ENCODE measurements at places on chromosomes 6 and 20.

DNA sequence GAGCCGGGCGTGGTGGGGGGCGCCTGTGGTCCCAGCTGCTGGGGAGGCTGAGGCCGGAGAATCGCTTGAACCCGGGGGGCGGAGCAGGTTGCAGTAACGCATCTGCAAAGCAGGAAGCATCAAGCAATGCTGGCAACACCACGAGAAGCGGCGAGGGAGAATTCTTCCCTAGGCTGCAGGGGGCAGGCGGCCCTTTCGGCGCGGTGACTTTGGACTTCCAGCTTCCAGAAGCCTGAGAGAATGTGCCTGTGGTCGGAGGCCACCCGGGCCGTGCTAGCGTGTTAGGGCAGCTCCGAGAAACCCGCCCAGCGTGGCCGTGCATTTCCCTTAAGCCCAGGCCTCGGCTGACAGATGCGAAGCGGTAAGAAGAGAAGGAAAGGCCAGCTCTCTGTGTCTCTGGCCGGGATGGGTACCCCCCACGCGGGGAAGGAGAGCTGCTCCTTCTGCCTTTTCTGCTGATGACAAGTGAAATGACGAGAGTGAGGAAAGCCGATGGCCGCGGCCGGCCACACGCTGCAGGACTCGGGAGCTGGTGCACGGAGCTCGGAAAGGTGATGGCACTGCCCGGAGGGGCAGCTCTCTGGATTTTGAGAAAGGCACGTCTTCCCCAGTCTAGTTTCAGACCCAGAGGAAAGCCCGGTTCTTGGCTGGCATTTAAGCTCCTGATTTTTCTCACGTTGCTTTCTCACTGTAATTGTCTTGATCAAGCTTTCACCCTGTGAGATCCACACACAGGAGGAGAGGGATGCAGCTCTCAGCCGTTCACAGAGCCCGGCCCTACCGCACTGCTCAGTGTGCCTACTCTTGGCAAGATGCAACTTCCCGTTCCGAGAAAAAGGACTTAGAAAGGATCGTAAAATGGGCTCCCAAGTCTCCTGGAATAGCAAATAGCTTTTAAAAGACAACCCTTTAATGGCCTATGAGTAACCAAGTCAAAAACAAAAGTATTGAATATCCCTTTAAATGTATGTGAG is 68.3 kb upstream of the EXOC2 start:
- DNase-seq = no peak

DNA sequence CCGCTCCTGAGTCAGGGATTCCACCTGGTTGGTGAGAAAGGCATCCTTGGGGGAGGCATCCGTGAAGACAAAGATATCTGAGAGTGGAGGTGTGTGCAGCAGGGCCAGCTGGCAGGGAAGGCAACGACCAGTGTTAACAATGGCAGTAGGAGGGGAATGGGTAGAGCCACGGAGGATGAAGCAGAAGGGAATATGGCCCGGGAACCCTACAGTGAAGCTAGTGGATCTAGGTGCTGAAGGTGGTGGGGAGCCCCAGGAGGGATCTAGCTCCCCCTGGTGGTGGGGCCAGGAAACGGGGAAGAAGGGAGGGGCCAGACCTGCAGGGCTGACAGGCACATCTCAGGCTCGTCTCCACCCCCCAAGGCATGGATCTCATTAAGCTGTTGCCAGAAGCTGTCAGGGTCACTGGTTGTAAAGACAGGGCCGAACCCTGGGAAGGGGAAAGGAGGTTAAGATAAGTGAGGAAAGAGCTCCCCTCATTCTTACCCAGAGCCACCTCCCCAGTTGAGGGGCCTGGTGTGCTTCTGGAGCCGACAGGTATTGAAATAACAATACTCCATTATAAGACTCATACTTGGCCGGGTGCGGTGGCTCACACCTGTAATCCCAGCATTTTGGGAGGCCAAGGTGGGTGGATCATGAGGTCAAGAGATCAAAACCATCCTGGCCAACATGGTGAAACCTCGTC is 7.3 kb downstream of the VWA7 start:
- no peak for DNase-seq

DNA sequence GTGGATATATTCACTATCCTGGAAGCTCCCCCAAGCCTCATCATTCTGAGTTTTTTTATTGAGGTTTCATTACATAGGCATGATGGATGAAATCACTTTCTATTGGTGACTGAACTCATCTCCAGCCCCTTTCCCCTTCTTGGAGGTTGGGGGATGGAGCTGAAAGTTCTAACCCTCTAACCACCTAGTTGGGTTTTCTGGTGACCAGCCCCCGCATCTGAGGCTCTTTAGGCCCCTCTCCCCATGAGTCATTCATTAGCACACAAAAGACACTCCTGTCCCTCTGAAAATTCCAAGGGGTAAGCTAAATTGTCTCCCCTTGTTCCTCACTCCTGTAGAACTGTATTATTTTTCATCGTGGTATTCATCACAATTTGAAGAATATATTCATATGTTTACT is 33.3 kb downstream of the GFRA4 start:
- no peak for DNase-seq

GRCh38 chr6:144477396-144477795 is 192.3 kb downstream of the UTRN start:
- DNase-seq = no peak

DNA sequence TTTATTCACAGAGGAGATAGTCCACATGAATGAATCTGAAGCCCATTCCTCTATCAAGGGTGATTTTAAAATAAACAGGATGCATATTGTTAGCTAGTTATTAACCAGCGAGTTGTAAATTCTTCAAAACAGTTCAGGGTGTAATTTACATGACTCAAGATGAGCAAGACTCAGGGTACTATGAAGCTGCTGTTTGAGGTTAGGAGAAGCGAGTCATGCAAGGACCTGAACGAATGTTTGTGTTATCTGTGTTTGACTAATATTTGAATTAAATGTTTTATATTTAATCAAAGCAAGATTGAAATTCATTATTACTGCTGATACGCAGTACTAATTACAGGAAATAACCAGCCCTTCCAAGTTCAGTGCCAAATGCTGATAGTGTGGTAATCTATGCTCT is 191.1 kb downstream of the SAMD5 start:
- DNase-seq = no peak

DNA sequence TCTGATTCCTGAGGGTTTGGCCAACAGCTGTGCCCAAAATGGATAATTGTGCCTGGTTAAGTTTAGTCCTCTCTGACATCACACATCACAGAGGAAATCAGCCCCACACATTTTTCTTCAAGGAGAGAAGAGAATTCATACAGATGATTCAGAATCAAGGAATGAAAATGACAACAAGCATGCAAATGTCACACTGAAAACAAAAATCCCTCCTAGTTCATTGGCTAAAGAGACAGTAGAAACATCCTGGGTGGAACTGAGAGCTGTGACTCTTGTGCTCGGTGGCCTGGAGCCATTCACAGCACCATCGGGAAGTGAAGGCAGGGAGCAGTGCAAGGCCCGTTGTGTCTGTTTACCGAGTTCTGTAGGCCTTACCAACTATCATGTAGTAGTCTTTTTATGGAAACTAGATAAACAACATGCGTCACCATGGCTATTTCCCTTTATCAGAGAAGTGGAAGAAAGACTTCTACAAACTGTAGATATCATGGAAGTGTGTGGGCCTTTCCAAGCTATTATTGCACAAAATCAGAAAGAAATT is 81.7 kb upstream of the TENT5A start:
- DNase-seq = no peak

GRCh38 chr6:15443119-15443830 is 197.4 kb downstream of the JARID2 start:
- no peak for DNase-seq

- no peak for DNase-seq
These were observed 81.6 kb downstream of the TMEM200A start for GRCh38 chr6:130447374-130447773.

GRCh38 chr6:27791182-27791943 is 120.8 kb downstream of the OR2B2 start:
- DNase-seq = peak; percentile 51

- no peak for DNase-seq
These were observed 43.2 kb downstream of the PREP start for GRCh38 chr6:105359419-105360370.

GRCh38 chr6:110575925-110576463 is 99.6 kb upstream of the SLC22A16 start:
- DNase-seq = no peak

GRCh38 chr6:7389162-7389450 is 436 bp downstream of the CAGE1 start:
- DNase-seq = no peak

DNA sequence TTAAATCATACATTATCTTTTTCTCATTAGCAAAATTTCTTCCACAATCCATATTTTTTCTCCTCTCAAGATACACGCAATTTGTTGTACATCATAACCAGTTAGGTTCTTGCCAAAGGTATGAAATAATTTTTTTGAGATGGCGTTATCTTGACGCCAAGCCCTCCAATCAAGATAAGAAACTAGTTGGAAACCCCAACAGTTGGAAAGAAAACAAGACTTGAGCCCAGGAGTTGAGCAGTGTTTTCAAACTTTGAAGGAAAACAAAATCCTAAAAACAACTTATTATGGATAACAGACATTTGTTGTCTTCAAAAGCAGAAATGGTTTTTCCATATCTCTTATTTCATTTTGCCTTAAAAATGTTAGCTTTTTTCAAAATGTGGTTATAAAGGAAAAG is 184.8 kb downstream of the SLC24A3 start:
- no peak for DNase-seq

GRCh38 chr6:150142097-150142669 is 661 bp upstream of the PPP1R14C start:
- no peak for DNase-seq

GRCh38 chr6:40359808-40360207 is 227.4 kb downstream of the LRFN2 start:
- DNase-seq = no peak

DNA sequence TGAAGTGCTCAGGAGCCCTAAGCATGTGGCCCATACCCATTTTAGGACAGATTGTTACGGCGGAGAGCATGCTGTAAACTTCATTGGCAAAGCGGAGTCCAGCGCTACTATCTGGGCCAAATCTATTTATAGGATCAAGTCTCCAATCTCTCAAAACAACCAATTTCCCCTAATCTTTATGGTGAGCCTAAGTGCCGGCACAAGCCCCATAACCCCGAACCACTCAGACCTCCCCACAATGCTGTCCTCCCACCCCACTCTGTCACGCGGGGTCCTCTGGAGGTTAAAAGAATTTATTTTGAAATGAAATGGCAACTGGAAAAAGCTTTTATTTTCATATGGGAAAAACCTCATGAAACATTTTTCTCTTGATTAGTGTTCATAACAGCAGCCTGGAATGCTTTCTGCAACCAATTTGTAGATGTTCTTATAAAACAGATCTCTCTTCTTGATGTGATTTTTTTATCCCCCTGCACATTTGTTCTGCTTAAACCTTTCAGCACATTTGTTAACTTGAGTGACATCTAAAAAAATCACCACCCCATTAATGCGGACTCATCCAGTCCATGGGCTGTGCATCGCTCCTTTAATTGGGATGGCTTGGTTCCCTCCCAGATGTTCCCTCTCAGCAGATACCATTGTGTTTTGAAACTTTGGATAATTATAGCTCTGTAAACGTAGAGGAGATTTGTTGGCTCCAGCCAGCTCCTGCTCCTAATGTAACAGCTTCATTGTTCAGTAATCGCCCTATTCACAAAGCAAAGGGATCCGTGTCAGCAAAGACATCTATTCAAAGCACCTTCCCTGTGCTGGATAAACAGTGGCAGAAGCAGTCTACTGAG is 323.6 kb downstream of the CD83 start:
- no peak for DNase-seq

GRCh38 chr6:119799596-119800509 is 450.3 kb upstream of the MAN1A1 start:
- no peak for DNase-seq

DNA sequence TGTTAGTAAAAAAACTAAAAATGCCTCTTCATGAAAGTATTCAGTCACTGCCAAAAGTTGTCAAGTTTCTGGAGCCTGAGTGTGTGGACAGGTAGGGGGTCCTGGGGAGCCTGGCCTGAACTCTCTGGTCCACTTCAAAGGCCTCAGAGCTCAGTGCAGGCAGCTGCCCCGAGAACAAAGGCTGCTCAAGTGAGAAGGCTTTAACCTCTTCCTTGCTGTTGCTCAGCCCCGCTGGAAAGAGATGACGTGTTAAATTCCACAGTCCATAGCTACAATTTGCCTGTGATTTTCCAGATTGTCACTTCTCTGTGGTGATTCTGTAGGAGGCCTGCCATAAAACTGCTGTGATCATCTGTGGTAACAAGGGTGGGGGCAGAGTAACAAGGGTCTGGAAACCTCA is 96.9 kb downstream of the FAM120B start:
- no peak for DNase-seq

GRCh38 chr6:165769884-165770283 is 106.8 kb upstream of the PDE10A start:
- DNase-seq = no peak

GRCh38 chr20:57250607-57251343 is 15.7 kb downstream of the BMP7 start:
- no peak for DNase-seq

DNA sequence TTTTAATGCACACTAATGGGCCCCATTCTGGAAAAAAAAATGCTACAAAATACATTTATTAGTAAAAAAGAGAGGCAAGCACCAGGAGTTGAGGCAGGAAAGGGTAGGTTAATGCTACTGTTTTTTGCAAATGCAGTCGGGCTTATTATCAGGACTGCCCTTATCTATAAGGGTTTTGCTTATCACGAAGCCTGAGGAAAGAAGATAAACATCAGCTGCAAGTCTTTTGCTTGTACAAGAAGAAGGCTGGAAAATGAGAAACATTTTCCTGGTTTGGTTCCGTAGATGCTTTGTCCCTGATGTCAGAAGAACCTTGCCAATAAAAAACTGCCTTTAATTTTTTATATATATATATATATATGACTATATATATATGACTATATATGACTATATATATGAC is 189.3 kb upstream of the VGLL2 start:
- no peak for DNase-seq

- DNase-seq = no peak
These were observed 47.2 kb upstream of the STMND1 start for GRCh38 chr6:17054647-17055046.

DNA sequence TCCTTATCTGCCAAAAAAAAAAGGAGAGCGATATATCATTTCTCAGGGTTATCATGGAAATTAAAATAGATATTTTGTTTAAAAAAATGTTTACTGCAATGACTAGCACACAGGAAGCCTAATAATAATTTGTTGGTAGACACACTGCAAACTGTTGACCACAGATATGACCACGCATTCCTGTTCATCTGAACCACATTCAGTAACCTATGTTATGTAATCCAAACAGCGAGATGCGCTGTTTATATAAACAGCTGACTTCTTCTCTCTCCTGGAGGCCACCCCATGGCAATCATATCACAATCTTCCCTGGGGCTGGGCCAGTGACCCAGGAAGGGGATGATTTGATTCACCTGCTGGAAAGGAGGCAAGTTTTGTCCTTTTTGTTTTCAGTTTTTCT is 129.3 kb upstream of the UST start:
- no peak for DNase-seq
